ENCODE measurements at places on chromosomes 2 and 18.
A peak's percentile ranks its signal among the peaks of the same experiment; 100 is the strongest.

DNA sequence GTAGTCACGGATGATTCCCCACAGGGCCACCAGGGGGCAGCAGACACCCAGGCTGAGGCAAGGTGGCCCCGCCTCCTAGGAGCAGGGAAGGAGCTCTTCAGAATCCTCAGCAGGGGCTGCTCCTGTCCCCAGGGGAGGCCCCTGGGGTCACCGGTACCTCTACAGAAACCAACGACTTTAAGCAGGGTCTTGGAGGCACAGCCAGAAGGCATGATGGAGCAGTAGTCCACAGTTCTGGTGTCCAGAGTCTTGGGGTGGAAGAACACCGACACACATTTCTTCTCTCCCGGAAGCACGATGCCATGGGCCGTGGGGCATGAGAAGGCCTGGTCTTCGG lies 11.5 kb downstream of the CFAP65 start:
- no peaks in the 10 kb centered on the region for H3K36me3 ChIP-seq
- DNase-seq = peak; percentile 67
- peaks cover 32% of the 10 kb centered on the region for H3K27me3 ChIP-seq
- no peak overlapping the region for H3K4me3 ChIP-seq

DNA sequence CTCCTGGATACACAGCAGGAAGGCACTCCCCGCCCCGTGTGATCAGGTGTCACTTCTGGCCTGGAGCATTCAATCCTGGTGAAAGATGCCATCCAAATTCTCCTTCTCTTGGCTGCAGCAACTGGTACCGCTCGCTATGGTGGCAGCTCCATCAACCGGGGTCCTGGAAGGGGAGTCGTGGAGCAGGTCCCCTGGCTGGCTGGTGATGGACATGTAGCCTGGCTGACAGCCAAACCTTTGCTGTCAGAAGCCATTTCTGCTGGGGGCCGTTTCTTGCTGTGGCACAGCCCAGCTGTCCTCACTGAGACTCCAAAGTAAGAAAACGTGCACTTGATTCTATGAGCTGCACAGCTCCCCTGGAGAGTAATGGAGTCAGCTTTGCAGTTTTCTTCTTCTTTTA lies 7.1 kb upstream of the CYS1 start:
- no peaks in the 10 kb centered on the region for H3K36me3 ChIP-seq
- no peaks in the 10 kb centered on the region for H3K4me1 ChIP-seq
- no peak overlapping the region for H3K4me3 ChIP-seq
- no peaks in the 10 kb centered on the region for H3K27me3 ChIP-seq
- no peak overlapping the region for H3K27ac ChIP-seq

DNA sequence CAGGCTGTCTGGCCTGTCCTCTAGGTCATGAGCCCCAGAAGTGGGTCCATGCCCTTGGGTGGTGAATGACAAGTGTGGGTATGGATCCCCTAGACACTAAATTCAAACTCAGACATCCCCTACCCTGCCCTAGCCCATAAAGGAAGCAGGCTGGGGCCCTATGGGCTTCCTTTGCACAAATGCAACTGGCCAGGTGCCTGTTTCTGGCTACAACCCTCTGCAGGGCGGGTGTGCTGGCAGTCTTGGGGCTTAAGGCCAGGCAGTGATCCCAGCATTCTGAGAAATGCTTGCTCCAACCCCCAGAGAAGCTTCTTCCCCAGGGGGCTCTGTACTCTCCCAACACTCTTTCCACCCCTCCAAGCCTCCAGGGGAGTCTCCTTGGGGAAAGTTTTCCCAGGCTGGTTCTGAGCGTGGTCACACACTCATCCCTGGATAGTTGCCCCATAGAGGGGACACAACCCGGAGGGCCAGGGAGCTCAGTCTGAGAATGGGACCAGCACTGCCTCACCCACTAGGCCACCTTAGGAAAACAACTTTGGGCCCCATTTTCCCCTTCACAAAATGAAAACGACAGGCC lies 16.6 kb upstream of the ASPRV1 start:
- H3K4me1 ChIP-seq = peaks cover 9% of the 10 kb centered on the region
- no peak overlapping the region for H3K4me3 ChIP-seq
- H3K27ac ChIP-seq = no peak overlapping the region
- no peaks in the 10 kb centered on the region for H3K27me3 ChIP-seq

DNA sequence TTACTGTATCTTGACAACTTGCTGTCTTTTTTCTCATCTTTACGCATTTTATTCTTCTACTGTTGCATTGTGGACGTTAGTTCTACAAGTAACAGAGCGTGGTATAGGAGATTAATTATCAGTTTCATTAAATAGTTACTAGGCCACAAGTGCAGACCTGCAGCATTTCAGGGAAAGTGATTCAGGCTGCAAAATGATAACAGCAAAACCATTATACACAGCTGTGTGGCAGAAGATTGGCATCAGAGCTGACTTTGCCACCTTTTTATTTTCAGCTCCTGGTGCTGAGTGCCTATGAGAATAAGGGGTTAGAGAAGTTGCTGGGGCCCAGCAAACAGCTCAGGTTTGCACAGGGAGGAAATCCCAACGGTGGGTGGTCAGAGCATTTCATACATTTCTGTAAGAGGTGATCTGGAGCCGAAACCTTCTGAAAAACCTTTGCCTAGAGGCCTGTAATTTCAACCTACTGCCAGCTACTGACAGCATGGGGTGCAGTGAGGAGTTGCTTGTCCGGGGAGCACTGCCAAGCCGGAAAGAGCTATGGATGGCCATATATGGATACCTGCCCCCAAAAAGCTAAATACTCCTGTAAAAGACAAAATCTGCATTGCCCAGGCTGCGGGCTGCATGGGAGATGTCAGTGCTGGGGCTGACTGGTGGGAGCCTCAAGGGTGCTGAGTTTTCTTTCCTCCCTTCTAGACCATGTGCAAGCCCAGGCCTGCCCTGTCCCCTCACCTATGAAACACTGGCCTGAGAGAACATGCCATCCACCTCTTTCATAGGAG lies 2.7 kb upstream of the CCBE1 start:
- H3K27ac ChIP-seq = no peak overlapping the region
- DNase-seq = no peak
- H3K36me3 ChIP-seq = no peaks in the 10 kb centered on the region
- H3K27me3 ChIP-seq = peaks cover 35% of the 10 kb centered on the region

- H3K27ac ChIP-seq = no peak overlapping the region
- peaks cover 12% of the 10 kb centered on the region for H3K4me1 ChIP-seq
- no peak overlapping the region for H3K4me3 ChIP-seq
- H3K36me3 ChIP-seq = no peaks in the 10 kb centered on the region
Measured at GRCh38 chr2:146246736-146247523, 1597.9 kb upstream of the ACVR2A start.

GRCh38 chr18:67216846-67217245 lies 299.7 kb downstream of the DSEL start:
- H3K4me1 ChIP-seq = no peaks in the 10 kb centered on the region
- H3K36me3 ChIP-seq = no peaks in the 10 kb centered on the region
- no peak overlapping the region for H3K4me3 ChIP-seq
- no peaks in the 10 kb centered on the region for H3K27me3 ChIP-seq

- no peak overlapping the region for H3K27ac ChIP-seq
- no peak overlapping the region for H3K4me3 ChIP-seq
- H3K4me1 ChIP-seq = no peaks in the 10 kb centered on the region
- H3K27me3 ChIP-seq = no peaks in the 10 kb centered on the region
- no peaks in the 10 kb centered on the region for H3K36me3 ChIP-seq
Measured at GRCh38 chr2:71787108-71787415, 333.7 kb downstream of the DYSF start.

GRCh38 chr18:25669741-25670140 lies 317.8 kb upstream of the ZNF521 start:
- H3K36me3 ChIP-seq = no peaks in the 10 kb centered on the region
- no peak for DNase-seq
- H3K27me3 ChIP-seq = no peaks in the 10 kb centered on the region

DNA sequence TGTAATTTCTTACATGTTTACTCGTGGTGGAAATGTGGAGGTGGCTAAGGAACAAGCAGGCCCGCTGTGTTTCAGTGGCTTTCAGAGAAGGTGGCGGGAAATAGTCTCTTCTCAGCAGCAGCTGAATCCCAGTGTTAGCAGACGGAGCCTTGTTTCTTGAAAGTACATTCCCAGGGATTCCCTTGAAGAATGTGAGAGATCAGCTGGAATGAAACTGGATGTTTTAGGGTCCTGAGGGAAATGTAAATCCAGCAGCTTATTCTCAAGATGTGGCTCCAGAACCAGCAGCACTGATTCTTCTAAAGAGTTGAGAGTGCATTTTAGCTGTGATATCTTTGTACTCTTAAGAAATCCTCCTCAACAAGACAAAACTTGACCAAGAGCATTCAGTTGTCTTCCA lies 59.1 kb downstream of the CDC42EP3 start:
- H3K4me1 ChIP-seq = peaks cover 65% of the 10 kb centered on the region
- H3K4me3 ChIP-seq = no peak overlapping the region
- H3K27me3 ChIP-seq = no peaks in the 10 kb centered on the region

DNA sequence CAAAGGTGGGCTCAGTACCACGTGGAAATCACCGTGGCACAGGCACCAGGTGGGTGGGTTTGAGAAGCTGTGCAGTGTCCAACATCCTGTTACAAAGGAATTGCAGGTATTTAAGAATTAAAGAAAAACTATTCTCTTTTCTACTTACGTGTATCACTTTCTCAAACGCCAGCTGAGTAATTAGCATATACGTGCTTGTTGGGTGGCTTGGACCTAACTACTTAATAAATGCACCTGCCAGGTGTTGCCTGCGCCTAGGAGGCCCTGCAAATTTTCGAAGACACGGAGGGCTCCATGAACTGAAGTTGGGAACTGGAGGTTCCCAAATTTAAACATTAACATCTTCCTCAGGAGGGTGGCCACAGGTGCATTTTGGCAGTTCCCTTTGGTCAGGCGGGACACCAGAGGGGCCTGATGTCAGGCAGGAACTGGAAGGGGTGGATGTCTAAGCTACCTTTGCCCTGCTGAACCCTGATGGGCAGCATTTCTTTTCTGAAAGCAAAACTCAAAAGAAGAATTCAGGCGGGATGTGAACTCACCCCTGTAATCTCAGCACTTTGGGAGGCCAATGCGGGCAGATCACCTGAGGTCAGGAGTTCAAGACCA lies 84.8 kb downstream of the HS6ST1 start:
- no peaks in the 10 kb centered on the region for H3K27me3 ChIP-seq
- H3K4me3 ChIP-seq = peak overlapping the region; percentile 59
- H3K4me1 ChIP-seq = peaks cover 20% of the 10 kb centered on the region
- no peaks in the 10 kb centered on the region for H3K36me3 ChIP-seq
- DNase-seq = no peak
- no peak overlapping the region for H3K27ac ChIP-seq

- no peak overlapping the region for H3K4me3 ChIP-seq
- H3K4me1 ChIP-seq = no peaks in the 10 kb centered on the region
- no peaks in the 10 kb centered on the region for H3K36me3 ChIP-seq
- H3K27me3 ChIP-seq = no peaks in the 10 kb centered on the region
Measured at GRCh38 chr18:25814841-25815458, 275.5 kb downstream of the SS18 start.

DNA sequence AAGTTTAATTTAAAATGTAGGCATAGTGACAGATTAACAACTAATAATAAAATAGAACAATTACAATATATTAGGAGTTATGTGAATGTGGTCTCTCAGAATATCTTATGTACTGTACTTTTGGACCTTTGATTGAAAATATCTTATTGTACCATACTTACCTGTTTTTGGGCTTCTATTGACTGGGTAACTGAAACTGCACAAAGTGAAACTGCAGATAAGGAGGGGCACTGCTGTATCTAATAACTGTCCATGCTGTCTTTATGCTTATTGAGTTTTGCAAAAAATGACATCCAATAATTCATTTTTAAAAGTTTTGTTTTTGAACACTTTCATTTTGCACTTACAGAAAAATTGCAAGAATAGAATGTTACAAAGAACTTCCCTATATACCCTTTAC lies 19.9 kb downstream of the BIRC6 start:
- H3K36me3 ChIP-seq = no peaks in the 10 kb centered on the region
- DNase-seq = no peak
- H3K27me3 ChIP-seq = no peaks in the 10 kb centered on the region
- no peak overlapping the region for H3K4me3 ChIP-seq
- no peak overlapping the region for H3K27ac ChIP-seq

- H3K27ac ChIP-seq = no peak overlapping the region
- no peak overlapping the region for H3K4me3 ChIP-seq
- no peaks in the 10 kb centered on the region for H3K4me1 ChIP-seq
- no peaks in the 10 kb centered on the region for H3K27me3 ChIP-seq
- no peak for DNase-seq
- H3K36me3 ChIP-seq = no peaks in the 10 kb centered on the region
Measured at GRCh38 chr2:20185176-20186022, 39.5 kb downstream of the SDC1 start.

DNA sequence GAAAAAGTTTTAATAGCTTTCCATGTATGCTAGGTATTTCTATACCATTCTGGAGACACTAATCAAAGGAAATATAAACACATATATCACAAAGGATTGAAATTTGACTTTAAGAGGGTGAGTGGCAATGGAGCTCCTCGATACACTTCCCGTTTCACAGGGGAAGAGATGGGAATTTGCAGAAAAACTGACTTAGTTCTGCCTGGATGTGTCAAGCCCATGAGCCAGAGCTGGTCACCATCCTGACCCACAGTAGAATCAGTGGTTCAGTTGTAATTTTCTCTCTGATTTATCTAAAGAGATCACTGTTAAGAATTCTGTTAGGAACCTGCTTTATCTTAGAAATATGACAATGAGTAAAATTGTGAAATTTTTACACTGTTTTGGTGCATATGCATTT lies 34.2 kb downstream of the PLCL1 start:
- no peaks in the 10 kb centered on the region for H3K27me3 ChIP-seq
- H3K4me3 ChIP-seq = peak overlapping the region; percentile 36
- H3K4me1 ChIP-seq = no peaks in the 10 kb centered on the region
- no peak for DNase-seq
- peak overlapping the region; percentile 68 for H3K27ac ChIP-seq

- DNase-seq = no peak
- H3K4me1 ChIP-seq = peaks cover 5% of the 10 kb centered on the region
Measured at GRCh38 chr2:99694331-99694730, 204.5 kb upstream of the REV1 start.

GRCh38 chr2:227188292-227188691 lies 23.9 kb downstream of the COL4A3 start:
- no peaks in the 10 kb centered on the region for H3K27me3 ChIP-seq
- no peak for DNase-seq
- no peak overlapping the region for H3K27ac ChIP-seq
- no peaks in the 10 kb centered on the region for H3K36me3 ChIP-seq
- no peak overlapping the region for H3K4me3 ChIP-seq
- no peaks in the 10 kb centered on the region for H3K4me1 ChIP-seq

DNA sequence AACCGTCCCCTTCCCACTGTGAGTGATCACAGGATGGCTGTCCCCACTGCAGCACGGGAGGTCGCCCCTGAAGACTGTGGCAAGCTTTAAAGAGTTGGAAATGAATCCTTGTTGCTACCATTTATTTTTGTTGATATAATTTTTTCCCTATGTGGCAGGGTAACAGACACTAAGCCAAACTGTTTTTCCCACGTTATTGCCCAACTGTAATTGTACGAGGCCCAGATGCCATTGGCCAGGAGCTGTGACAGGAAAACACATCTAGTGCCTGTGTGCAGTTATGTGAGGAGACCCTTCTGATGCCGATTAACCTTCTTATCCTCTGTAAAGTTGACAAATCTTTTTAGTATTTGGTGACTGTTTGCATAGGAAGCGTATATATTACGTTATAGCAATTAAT lies 44.2 kb downstream of the MRPS9 start:
- no peak for DNase-seq
- no peak overlapping the region for H3K4me3 ChIP-seq
- no peak overlapping the region for H3K27ac ChIP-seq
- no peaks in the 10 kb centered on the region for H3K27me3 ChIP-seq

Measured in tibial nerve (tissue), 4 donors.